ENCODE measurements at places on chromosomes 6 and 20.

- DNase-seq: peak; percentile 28
These were observed at the start of gene AIG1 for GRCh38 chr6:143060806-143061596. Gene AIG1, plus strand, starts transcription at chr6:143060889. Its CDS starts 37 bp downstream, at chr6:143060926.

- peak; percentile 51 for DNase-seq
These were observed 5.1 kb downstream of the RING1 start for GRCh38 chr6:33213166-33213988.

GRCh38 chr20:15556869-15557268 is 1016.4 kb downstream of the KIF16B start:
- no peak for DNase-seq

GRCh38 chr6:120775698-120776097 is 558.6 kb downstream of the TBC1D32 start:
- no peak for DNase-seq

- DNase-seq: peak; percentile 68
These were observed at the start of gene PKIB for GRCh38 chr6:122609881-122610689. Gene PKIB, plus strand, starts transcription at chr6:122610405. Its CDS starts 107,390 bp downstream, at chr6:122717795.

DNA sequence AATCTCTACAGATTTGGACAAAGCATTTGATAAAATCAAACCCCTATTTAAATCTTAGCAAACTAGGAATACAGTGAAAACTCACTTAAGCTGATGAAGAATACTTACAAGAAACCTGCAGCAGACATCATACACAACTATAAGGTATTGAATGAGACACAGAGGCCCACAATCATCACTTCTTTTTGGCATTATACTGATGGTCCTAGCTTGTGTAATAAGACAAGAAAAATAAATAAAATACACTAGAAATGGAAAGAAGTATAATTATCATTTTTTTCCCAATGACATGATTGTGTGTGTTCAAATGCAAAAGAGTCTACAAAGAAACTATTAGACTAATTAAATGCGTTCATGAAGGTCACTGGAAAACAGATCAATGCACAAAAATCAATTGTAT is 8.8 kb upstream of the OR2B6 start:
- no peak for DNase-seq

GRCh38 chr20:58833921-58834320 is 16.8 kb downstream of the GNAS-AS1 start:
- DNase-seq: no peak

DNA sequence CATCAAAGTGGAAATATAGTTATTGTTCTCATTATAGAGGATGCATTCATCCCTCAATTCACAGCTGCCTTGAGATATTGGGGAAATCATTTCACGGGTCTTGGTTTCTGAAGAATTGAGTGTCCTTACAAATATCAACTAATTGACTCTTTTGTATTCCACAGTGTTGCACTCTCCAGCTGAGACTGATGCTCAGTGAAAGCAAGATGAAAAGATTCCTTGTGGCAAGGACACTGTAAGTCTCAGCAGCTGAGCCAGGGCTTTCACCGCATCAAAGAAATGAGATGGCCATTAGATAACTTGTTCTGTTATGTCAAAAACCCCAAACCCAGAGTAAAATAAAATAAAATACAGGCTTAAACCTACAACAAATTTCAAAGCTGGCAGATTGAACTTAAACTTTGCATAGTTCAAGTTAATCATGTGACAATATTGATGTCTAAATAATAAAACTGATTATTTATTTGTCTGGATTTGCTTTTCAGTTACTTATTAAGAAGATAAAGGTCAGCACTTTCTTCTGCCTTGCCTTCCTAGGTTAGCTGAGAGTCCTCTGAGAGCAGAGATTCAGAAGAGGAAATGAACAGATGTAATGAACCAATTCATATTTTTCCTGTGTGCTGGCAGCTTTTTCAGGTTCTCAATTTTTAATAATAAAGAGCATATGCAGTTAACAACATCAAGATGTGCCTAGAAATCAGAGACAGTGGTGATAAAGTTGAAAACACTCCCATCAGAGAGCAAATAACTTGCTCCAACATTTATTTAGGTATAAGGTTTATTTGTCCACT is 82.4 kb upstream of the SMLR1 start:
- DNase-seq: no peak

GRCh38 chr20:11267131-11267761 is 593.4 kb upstream of the JAG1 start:
- DNase-seq: peak; percentile 64

DNA sequence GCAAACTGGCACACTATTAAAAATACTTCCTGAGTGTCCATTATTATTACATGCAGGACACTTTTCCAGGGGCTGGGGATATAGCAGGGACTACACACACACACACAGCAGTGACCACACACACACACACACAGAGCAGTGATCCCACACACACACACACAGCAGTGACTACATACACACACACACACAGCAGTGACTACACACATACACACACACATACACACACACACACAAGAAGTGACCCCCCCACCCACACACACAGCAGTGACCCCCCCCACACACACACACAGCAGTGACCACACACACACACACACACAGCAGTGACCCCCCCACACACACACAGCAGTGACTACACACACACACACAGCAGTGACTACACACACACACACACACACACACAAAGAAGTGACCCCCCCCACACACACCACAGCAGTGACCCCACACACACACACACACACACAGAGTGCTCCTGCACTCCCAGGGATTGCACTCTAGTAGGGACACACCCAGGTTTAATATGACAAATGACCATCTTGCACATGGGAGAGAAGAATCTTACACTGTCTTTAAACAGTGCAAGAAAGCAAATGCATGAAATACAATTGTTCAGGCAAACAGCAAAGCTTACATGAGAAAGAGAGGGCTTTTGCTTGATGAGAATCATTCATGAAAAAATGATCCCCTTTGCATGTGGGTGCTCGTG is 115.5 kb downstream of the IRF4 start:
- DNase-seq: no peak

GRCh38 chr20:25468126-25469075 is 60.9 kb downstream of the GINS1 start:
- DNase-seq: no peak

GRCh38 chr20:24283186-24283585 is 186.2 kb upstream of the SYNDIG1 start:
- no peak for DNase-seq

GRCh38 chr20:22312744-22313346 is 271.5 kb downstream of the FOXA2 start:
- peak; percentile 11 for DNase-seq

GRCh38 chr6:106039897-106040592 is 46.1 kb upstream of the PRDM1 start:
- no peak for DNase-seq

DNA sequence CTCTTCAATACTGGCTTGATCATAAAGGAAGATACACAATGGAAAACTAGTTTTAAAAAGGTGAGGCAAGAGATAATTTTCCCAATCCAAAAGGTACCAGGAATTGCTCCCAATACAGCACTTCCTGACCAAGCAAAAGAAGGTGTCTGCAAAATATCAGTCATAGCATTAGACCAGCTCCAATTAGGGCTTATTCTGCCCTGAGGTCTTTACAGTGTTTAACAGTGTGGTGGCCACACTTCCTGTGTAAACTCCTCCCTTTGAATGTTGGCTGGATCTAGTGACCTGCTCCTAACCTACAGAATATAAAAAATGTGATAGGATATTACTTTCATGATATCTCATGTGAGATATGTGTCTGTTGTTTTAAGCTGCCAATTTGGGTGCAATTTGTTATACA is 57.1 kb upstream of the BTN3A2 start:
- no peak for DNase-seq

GRCh38 chr6:17527076-17527475 is 73.0 kb upstream of the FAM8A1 start:
- no peak for DNase-seq

DNA sequence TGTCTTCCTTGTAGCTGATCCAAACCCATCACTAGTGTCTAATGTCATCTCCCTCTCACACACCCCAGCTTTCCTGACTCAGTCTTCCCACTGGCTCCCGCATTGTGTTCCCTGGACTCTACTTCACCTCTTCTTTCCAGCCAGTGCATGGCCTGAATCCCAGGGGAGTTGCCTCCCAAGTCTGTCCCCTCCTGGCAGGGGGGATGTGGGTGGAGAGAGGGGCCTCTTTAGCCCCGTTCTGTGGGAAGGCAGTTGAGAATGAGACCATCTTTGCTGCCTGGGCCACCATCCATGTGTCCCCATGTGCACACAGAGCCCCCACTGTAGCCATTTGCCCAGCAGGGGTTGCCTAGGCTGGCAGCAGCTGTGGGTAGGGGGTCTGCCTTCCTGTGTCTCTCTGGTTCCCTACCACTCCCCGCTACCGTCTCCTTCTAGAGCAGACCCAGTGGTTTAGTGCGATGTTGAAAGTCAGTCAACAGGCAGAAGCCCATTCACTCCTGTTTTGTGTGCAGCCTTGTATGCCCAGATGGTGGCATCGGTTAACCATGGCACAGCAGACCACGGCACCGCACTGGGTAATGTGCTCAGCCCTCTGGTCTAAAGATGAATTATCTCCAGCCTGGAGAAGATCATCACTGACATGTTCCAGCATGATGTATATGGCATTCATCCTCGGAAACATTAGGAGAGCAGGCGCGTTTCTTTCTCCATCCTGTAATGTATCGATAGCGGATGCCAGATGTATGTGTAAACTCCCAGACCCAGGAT is 178.8 kb upstream of the SNX9 start:
- no peak for DNase-seq

GRCh38 chr20:63446216-63447024 is 26.0 kb downstream of the KCNQ2 start:
- no peak for DNase-seq

GRCh38 chr6:45738057-45738455 is 277.6 kb downstream of the CLIC5 start:
- no peak for DNase-seq

GRCh38 chr6:103784117-103784516 is 1075.6 kb downstream of the HACE1 start:
- DNase-seq: no peak

DNA sequence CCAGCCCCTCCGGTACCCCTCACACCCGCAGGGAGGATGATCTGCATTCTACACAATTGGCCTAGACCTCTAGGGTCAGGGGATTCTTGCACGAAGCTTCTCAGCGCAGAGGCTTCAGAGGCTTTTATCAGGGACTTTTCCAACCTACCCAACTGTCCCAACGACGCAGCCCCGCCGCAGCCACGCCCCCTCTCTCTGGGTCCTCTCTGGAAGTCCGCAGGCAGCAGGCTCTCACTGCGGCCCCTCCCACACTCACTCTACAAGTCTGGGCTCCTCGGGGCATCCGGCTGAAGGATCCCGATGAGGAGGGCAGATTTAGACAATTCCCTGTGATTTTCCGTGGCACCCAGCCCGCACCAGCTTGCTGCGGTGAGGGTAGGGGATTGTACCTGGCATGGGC is 227.7 kb upstream of the RNF24 start:
- no peak for DNase-seq

- DNase-seq: no peak
These were observed 70.6 kb upstream of the CCN2 start for GRCh38 chr6:132021552-132022375.

- no peak for DNase-seq
These were observed 27.6 kb downstream of the ZNF292 start for GRCh38 chr6:87182940-87183339.

GRCh38 chr6:166825553-166826145 is 130.7 kb downstream of the RNASET2 start:
- no peak for DNase-seq

DNA sequence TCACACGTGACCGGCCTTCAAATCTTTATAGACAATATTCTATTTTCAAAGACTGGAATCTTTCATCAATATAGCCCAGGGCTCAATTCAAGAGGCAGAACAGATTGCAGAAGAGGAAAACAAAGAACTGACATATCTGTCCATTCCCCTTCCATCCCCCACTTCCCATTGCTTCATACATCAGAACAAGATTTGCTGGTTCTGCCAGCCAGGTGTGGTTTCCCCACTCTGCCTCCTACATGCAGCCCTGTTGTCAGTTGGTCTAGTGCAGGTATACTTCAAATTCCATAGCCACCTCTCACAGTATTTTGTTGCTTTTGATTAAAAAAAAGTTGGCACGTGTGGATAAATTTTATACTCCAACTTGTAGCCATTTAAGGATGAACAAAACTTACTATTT is 174.9 kb downstream of the CD109 start:
- DNase-seq: no peak

DNA sequence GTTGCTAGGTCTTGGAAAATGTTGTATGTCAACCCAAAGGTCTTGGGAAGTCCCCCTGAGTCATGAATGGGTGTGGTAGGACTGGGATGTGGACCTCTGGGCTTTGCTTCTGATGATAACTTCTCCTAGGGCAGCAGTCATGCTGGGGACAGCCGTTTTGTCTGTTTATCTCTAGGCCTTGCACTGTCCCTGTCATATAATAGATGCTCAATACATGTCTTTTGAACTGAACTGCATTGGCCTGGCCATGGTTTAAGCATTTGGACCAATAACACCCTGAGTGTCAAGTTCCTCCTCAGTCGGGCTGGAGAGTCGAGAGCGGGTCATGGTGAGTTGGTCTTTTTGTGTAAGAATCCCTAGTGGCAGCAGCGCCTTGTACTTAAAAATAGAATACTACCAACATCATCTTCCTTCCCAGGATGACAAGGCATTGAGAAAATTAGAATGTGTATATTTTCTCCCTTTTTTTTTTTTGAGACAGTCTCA is 43.1 kb downstream of the E2F3 start:
- DNase-seq: no peak

DNA sequence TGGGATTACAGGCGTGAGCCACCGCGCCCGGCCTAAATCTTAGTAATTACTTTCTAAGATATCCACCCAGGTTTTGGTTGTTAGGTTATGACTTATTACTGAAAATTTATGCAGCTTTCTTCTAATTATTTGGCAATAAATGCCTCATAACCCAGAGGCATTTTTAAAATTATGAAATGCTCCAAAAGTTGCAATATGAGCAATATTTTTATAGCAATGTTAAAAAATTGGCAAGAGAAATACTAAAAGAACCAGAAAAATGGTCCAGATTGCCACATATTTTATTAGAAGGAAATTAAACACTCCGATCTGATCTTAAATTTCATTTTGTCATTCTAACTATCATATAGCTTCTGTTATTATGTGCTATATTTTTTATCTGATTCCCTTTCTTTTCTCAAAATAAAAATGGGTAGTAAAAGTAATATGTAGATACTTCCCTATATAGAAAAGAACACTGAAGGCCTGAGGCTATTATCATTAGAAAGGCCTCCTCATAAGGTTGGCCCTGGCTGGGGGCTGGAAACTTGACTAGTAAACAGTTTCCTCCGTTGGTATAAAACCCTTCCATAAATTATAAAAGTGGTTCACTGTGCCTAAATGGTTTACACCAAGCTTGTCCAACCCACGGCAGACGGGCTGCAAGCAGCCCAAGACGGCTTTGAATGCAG is 22.1 kb downstream of the BLOC1S5 start:
- DNase-seq: no peak

DNA sequence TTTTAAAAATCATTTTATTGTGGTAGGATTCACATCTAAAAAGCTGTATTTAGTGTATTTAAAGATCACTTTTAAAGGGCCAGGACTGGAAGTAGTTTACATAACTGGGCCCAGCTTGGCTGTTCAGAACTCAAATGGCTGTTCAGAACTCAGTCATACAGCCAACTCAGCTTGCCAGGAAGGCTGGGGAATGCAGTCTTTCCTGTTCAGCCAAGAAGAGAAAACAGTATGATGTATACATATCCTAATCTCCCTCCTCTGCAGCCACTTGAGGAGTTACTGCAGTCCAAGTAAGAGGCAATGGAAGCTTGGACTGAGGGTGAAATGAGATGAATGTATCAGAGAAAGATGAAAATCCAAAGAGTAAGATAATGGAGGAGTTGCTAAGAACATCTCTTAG is 24.6 kb downstream of the DSTN start:
- no peak for DNase-seq

GRCh38 chr6:16817594-16817993 is 56.3 kb upstream of the ATXN1 start:
- no peak for DNase-seq

- DNase-seq: no peak
These were observed 391.8 kb downstream of the SAMD5 start for GRCh38 chr6:147900247-147900830.
